ENCODE measurements at places on chromosomes 16 and 17.
A peak's percentile ranks its signal among the peaks of the same experiment; 100 is the strongest.

GRCh38 chr16:50282010-50282538, 15.7 kb downstream of the ADCY7 start:
- DNase-seq, result peak; percentile 51

DNA sequence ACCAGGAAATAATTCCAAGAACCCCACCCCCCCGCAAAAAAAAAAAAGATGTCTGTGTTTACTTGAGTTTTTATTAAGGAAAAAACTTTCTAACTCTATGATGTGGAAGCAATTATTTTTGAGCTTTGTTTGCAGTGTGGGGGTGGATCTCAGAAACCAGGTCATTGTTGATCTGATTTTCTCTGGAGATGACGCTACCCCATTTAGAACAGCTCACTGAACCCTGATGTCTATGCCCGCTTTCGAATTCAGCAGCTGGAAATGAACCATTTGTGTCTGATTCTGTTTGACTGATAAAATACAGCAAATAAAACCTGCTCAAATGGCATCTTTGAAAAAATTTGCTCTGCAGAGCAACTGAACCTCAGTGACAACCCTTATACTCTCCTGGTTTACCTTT, 368.6 kb downstream of the GRIN2A start:
- no peak for DNase-seq

DNA sequence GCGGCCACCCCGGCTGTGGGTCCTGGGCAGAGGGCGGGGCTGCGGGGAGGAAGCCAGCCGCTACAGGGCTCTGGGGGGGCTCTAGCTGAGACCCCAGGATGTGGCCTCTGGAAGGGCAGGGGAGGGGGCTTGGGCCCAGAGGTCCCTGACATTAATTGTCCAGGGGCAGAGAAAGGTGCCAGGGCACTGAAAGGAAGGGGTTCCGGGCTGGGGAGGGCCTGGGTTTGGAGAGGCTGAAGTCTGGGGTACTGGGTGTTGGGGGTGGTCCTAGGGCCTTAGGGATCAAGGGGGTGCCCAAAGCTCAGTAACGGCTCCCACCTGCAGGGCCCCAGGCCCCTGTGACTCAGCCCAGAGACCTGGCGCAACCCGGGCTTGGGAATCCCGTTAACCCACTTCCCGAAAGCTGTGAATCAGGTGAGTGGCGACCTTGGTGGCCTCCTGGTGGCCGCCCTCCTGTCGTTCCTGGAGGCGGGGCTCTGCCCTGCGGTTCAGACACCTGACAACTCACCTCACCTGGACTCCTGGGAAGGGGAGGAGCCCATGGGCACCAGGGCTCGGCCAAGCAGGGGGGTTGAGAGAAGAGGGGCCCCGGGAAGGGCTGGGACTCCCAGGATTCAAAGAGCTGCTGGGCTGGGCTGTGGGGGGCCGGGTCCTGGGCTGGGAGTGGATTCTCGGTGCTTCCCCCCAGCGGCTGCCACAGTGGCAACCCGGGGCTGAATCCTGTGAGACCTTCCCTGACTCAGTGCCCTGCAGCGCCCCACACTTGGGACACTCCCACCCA, 465 bp upstream of the PRSS22 start:
- DNase-seq, result no peak

DNA sequence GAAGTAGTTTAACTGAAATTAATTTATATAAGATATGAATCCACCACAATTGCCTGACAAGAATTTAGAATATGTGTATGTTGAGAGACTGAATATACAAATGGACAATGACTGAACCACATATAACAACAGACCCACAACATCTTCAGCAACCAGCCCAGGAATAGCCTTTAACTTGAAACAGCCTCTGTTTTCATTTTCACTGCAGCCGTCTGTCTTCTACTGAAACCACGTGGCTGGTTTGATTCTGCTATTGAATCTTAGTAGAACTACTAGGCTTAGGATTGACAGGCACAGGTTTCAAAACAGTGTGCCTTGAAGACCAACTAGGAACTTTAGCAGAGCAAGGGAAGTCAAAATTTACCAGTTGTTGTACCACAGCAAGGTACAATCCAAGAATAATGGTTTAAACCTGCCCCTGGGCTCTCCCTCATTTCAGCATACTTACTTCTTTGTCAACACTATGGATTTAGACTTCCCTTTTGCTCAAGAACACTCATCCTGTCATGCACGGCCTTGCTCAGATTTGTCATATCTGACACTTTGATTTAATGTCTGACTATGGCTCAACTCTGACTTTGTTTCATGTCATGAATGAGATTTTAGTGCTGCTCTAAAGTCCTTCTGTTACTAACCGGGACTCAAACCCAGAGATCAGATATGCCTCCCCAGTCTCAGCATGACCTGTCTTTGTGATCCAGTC, 355.0 kb downstream of the KIF2B start:
- DNase-seq, result no peak

- DNase-seq, result peak; percentile 62
Measured at GRCh38 chr16:28192806-28193529, 18.8 kb downstream of the XPO6 start.

GRCh38 chr17:40192961-40193360, 15.7 kb downstream of the RAPGEFL1 start:
- no peak for DNase-seq

DNA sequence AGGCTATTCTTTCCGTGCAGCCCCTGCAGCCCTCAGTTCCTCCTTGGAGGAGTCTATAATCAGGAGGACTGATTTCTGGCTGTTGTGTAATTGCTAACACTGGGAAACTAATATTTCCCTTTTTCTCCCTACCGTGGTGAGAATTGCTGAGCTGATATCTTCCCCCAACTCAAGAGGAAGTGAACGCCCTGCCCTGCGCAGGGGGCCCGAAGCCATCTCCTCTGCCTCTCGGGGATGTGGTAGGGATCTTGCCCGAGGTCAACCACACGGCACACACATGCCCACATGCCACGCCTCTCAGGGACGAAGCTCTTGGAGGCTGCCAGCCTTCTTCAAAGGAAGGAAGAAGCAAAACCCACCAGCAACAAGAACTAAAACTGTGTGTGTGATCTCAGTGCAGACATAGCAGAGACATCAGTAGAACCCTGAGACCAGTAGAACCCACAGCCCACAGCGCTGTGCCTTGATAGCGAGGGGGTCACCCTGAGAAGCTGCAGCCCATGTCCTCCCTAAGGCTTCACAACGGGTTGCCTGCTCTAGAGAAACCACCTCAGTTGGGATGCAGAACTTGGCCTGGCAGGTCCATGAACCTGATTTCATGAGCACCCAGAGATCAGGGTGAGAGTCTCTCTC, 8.9 kb upstream of the ULK2 start:
- no peak for DNase-seq

GRCh38 chr16:971582-971905, 760 bp upstream of the LMF1 start:
- no peak for DNase-seq

GRCh38 chr16:4894276-4895150, 42.4 kb downstream of the PPL start:
- DNase-seq, result no peak

DNA sequence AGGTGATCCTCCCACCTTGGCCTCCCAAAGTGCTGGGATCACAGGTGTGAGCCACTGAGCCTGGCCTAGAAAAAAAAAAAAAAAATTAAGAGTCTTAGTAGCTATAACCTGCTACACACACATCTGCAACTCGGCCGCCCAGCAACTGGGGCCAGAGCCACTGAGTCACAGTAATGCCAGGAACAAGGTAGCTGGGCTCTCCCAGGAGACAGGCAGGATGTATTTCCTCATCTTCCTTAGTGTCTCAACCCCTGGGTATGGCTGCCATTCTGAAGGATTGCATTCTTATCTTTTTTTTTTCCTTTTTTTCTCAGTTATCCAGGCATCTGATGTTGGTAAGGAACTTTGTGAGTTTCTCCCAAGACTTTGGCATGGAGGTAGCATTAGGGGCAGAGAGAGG, 7.1 kb upstream of the PSMD3 start:
- no peak for DNase-seq

DNA sequence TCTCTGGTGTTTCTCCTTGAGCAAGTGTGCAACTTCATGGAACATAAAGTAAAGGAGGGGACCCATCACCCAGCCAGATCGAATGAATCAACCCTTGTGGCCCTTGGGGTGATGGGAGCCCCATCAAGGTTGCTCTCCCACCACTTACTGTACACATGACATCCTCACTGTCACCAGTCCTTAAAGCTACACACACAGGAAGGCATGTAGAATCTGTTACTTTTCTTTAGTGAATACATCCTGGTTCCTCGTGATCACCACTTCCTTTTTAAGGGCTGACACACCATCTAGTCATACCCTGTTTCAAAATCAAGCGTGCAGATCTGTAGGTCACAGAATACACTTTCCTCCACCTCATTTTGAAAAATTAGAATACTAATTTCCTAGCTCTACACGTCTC, 22.6 kb upstream of the MPHOSPH6 start:
- DNase-seq, result no peak

- no peak for DNase-seq
Measured at GRCh38 chr16:63458846-63459245, 1422.6 kb upstream of the CDH8 start.

- no peak for DNase-seq
Measured at GRCh38 chr16:72481419-72481818, 309.5 kb upstream of the PMFBP1 start.

GRCh38 chr17:6908807-6909206, 77.3 kb upstream of the TEKT1 start:
- DNase-seq, result no peak

- no peak for DNase-seq
Measured at GRCh38 chr16:15572329-15573001, 70.5 kb downstream of the MARF1 start.

- no peak for DNase-seq
Measured at GRCh38 chr16:56257666-56258342, 66.5 kb downstream of the GNAO1 start.

GRCh38 chr17:38328620-38329019, 15.1 kb downstream of the GPR179 start:
- no peak for DNase-seq

DNA sequence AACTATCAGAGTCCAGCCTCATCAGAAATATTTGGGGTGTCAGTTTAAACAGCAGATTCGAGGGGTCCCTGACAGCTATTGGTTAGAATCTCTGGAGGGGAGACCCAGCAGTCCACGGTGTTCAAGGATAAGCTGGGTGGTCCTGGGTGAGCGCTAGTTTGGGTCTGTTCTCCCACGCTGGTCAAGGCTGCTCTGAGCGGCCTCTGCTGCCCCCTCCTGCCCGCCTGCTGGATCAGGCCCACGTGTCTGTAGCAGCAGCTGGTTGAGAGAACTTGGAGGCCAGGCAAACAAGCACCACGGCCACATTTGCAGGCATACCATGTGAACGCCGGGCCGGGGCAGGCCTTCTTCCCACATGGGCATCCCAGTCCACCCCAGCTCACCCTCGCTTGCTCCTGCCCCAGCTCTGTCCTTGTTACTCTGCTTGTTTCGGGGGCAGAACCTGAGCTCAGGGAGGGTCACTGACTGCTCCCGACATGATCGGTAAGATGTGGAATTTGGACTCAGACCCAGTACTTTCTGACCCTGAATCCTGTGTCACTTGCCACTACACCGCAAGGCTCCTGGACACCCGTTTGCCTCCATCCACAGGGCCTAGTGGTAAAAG, 7.4 kb downstream of the FOXF1 start:
- DNase-seq, result no peak

- DNase-seq, result no peak
Measured at GRCh38 chr16:19882646-19883045, 2.0 kb downstream of the GPRC5B start.
